ENCODE measurements at places on chromosomes 1 and 21.

GRCh38 chr1:244150071-244150470 lies 99.0 kb downstream of the ZBTB18 start:
- DNase-seq = no peak

DNA sequence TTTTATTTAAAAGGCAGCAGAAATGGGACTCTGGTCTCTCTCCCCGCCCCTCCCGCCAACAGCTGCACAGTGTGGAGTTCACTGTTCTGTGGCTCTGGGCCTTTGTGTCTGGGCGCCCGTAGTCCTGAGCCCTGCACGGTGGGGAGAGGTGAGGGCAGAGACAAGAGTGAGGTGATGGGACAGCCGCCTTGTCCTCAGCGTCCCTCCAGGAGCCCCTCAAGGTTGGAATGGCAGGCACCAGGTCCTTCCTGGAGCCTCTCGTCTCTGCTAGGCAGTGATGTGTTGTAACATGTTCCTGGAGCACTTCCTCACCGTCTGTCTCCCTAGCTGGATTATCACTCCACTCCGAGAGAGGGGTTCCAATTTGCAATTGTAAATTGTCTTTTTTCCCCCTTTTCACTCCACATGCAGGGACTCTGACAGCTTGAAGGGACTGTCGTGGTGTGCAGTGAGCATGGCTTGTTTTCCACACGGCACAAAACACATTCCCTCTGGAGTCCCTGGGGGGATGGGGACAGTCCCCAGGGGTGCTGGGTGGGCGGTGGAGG lies 44.6 kb upstream of the C1orf174 start:
- no peak for DNase-seq

GRCh38 chr1:228081578-228082213 lies 812 bp upstream of the ARF1 start:
- no peak for DNase-seq

DNA sequence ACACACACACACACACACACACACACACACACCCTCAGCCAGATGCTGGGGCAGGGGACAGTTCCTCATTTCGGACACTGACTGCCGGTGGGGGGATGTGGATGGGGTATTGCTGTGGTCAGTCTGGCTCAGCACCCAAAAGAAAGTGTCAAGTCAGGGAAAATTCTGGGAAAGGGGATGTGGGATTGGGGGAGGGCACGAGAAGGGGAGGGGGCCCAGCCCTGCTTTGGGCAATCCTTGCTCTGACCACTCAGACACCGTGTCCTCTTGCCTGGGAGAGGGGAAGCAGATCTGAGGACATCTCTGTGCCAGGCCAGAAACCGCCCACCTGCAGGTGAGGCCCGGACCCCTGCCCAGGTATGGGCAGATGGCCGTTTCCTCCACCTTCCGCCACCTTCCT lies at the start of gene C1QC:
Gene C1QC (plus strand): TSS at position 253 of the 400 bp plus-strand sequence. CDS start 391 bp downstream, outside the sequence.
- no peak for DNase-seq

GRCh38 chr21:25188677-25189079 lies 418.6 kb downstream of the MRPL39 start:
- DNase-seq = no peak

GRCh38 chr21:28068455-28069358 lies 924.0 kb downstream of the LTN1 start:
- no peak for DNase-seq

DNA sequence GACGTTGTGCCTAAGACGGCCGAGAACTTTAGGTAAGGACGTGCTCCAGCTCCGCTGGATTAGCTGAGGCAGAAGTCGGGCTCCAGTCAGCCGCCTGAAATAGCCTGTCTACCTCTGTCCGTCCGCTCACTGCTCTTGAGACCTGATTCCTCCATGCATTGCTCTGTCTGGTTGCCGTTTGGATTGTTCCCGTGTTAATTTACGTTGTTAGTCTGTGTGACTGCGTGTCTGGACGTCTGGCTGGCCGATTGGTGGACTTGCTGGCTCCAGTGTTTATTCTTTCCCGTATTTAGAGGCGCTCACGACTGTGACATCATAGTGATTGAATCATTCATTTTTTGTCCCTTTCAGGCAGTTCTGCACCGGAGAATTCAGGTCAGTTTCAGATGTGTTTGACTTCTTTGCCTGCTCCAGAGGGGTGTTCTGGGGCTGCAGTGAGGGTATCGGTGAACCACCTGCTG lies 684 bp downstream of the PPIH start:
- no peak for DNase-seq

DNA sequence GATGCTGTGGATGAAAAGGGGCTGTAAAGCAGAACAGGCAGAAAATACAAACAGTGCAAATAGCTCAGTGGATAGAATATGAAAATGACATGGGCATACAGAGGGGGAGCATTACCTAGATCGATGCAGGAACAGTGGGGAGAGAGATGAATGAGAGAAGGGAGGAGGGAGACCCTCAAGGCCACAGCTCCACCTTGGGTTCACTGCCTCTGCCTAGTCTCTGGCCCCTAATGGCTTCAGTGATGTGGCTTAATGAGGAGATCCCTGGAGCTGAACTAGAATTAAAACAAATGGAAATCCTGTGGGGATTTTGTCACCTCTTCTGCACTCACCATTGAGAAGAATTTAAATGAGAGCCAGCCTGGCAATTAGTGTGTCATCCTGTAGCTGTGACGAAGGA lies 165.0 kb downstream of the TNR start:
- DNase-seq = no peak

DNA sequence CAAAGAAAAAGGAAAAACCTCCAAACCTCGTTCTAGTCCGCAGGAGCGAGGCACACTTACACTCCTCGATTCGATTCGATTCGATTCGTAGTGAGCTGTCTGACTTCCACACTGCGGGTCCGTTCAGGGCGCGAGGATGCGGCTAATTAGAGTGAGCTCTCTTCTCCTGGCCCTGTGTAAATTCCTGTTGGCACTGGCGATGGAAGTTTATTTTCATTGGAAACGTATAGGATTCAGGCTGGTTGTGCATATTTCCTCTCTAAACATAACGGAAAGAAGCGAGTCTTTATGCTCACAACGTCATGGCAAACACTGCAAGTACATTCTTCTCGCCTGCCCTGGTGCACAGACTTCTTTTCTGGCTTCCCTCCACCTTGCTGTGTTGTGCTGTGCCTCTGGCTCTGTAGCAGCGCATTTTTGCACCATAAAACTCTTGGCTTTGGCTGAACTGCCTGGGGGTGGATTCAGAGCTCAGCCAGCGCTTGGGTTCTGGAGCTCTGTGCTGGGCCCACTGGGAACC lies 2.7 kb downstream of the HUNK start:
- DNase-seq = no peak

GRCh38 chr1:228154021-228154669 lies 4.4 kb downstream of the GJC2 start:
- no peak for DNase-seq

- no peak for DNase-seq
Measured at GRCh38 chr1:231355171-231355570, 17.1 kb downstream of the SPRTN start.

- no peak for DNase-seq
Measured at GRCh38 chr1:246367041-246367440, 140.0 kb downstream of the SMYD3 start.

- no peak for DNase-seq
Measured at GRCh38 chr1:20974069-20974468, 187.0 kb upstream of the HP1BP3 start.

- no peak for DNase-seq
Measured at GRCh38 chr1:226443033-226443432, 35.1 kb upstream of the PARP1 start.

DNA sequence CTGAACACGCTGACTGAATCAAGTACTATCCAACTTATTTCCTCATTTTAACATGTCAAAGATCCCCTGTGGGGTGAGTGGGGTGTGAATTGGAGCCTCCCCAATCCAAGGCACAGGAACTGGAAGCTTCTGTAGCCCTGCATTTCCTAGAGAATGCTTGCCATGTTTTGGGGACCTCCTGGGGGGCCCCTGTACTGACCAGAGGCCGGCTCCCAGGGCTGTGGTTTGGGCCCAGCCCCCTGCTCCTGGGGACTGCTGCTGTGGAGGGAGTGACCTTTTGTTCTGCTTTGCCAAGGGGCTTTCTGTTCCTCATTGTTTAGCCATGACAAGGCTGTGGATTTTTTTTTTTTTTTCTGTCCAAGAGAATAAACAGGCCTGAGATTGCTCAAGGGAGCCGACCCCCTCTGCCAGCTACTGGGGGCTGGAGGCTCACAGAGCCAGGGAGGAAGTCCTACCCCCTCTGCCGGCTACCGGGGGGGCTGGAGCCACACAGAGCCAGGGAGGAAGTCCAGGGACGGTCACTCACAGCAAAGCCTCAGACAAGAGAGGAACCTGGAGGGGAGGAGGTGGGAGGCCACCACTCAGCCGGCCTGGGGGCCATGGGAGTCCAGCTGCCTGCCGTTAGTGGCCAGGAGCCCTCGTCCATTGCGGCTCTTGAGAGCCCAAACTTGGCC lies 17.4 kb downstream of the TNFRSF1B start:
- no peak for DNase-seq

DNA sequence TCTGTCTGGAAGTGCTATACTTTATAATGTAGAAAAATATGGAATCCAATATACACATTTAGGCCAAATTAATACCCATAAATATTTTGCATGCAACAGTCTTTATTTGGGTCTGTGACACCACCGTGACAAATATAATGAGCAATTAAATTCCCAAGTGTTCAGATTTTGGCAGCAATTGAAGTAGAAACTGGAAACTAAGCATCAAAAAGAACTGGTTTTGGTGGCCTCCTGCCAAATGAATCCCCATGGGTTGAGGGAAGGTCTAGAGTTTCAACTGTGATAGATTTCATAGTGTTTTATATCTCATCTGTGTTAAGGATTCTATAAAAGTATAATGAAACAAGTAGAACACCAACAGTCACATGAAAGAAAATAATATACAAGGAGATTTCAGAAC lies 88.4 kb downstream of the DPYD start:
- no peak for DNase-seq

- DNase-seq = no peak
Measured at GRCh38 chr1:15038232-15039016, 115.1 kb upstream of the TMEM51 start.

GRCh38 chr1:34924759-34925555 lies 4.5 kb downstream of the DLGAP3 start:
- peak; percentile 73 for DNase-seq

- DNase-seq = no peak
Measured at GRCh38 chr1:43524804-43525203, 5.9 kb upstream of the PTPRF start.

- DNase-seq = no peak
Measured at GRCh38 chr1:218760601-218761570, 412.8 kb upstream of the LYPLAL1 start.

DNA sequence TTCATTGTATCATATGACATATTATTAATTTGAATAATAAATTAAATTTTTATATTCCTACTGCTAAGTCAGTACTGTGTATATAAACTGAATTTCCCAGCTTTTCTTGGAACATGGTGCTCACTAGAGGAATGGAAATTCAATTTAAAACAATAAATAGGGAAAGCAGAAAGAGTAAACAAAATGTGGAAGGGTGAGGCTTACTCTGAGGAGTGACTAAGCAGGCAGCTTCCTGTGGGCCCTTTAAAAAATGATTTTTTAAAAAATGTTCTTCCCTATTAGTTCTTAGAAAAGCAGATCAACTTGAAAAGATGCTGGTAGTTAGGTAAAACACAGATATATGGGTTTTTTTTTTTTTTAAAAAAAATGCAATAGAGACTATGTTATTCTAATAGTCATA lies 49.5 kb upstream of the S1PR1 start:
- no peak for DNase-seq

GRCh38 chr1:178768423-178768822 lies 43.4 kb downstream of the RALGPS2 start:
- peak; percentile 42 for DNase-seq

DNA sequence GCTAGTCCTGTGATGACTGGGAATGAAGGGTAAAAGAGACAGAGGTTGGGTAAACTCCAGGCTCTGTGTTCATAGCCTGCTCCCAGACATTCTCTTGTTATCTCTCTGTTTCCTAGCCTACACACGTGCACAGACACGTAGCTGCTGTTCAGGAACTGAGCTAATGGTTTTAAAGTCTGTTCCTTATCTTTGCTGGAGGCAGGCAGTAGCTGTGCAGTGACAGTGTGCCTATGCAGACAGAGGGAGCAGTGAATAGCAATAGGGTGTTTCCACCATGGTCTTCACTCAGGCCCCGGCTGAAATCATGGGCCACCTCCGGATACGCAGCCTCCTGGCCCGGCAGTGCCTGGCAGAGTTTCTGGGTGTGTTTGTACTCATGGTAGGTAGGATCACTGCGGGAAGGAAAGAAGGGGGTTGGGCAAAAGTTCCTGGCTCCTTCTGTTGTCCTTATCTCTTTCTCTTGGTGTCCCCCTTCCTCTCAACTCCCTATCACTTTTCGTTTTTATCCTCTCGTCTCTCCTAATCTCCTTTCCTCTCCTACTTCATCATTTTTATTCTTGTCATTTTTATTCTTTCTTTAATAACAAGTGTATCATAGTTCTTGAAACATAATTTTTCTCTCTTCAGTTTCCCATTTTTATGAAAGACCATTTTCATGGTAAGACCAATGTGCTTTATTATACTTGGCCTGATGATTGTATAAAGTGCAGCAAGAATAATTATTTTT lies at the start of gene AQP10:
Gene AQP10 (plus strand): TSS at position 212 of the 727 bp plus-strand sequence. CDS start 63 bp downstream, at position 275.
- no peak for DNase-seq

GRCh38 chr1:3070309-3070643 lies 1.3 kb downstream of the PRDM16 start:
- DNase-seq = no peak

DNA sequence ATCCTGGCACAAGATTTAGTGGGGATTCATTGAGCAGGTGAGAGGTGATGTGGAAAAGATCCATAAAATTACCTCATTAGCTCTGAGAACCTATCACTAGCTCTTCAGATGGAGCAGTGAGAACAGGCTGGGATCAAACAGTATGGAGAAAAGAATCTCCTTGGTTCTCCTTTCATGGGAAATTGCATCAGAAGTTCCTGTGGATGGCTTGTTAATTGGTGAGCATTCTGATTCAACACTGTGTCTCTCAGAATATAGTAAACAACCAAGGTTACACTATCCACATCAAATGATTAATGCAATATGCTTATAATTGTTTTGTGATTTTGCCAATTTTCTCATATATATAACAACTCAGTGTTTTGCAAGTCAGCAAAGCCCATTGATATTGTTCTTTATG lies 8.3 kb upstream of the CD55 start:
- DNase-seq = no peak

GRCh38 chr1:36729716-36730510 lies 247.2 kb upstream of the CSF3R start:
- DNase-seq = no peak

- no peak for DNase-seq
Measured at GRCh38 chr1:21914880-21915640, 22.1 kb downstream of the HSPG2 start.

GRCh38 chr1:186099336-186100104 lies 275.5 kb downstream of the TPR start:
- no peak for DNase-seq

Measured in activated naive CD8-positive, alpha-beta T cell treated with anti-CD3 and anti-CD28 coated beads, Interleukin-2, amount 10 ng/mL, durations not matched to agents 7 days and 5 days (primary cell).